Spleen (tissue), 13 donors: ENCODE measurements at places on chromosomes 11 and 22. TPM values are rescaled to one million over a fixed set of nuclear protein-coding genes. Genes with fewer than 3 reads are reported as not detected.
A peak's percentile ranks its signal among the peaks of the same experiment; 100 is the strongest.

The LYVE1 gene
- total RNA-seq: 272 TPM

The PES1 gene
- total RNA-seq: 47.6 TPM

The C11orf21 gene
- 17.3 TPM for total RNA-seq

- H3K27ac ChIP-seq: no peak overlapping the region
- H3K27me3 ChIP-seq: no peaks in the 10 kb centered on the region
- H3K36me3 ChIP-seq: no peaks in the 10 kb centered on the region
- no peaks in the 10 kb centered on the region for H3K4me1 ChIP-seq
Measured at GRCh38 chr11:57399221-57399620, 8.8 kb upstream of the PRG2 start.

- no peak for DNase-seq
- H3K27ac ChIP-seq: no peak overlapping the region
- H3K27me3 ChIP-seq: no peaks in the 10 kb centered on the region
- H3K4me1 ChIP-seq: no peaks in the 10 kb centered on the region
- H3K36me3 ChIP-seq: no peaks in the 10 kb centered on the region
Measured at GRCh38 chr11:90493379-90493778, 270.5 kb upstream of the CHORDC1 start.

DNA sequence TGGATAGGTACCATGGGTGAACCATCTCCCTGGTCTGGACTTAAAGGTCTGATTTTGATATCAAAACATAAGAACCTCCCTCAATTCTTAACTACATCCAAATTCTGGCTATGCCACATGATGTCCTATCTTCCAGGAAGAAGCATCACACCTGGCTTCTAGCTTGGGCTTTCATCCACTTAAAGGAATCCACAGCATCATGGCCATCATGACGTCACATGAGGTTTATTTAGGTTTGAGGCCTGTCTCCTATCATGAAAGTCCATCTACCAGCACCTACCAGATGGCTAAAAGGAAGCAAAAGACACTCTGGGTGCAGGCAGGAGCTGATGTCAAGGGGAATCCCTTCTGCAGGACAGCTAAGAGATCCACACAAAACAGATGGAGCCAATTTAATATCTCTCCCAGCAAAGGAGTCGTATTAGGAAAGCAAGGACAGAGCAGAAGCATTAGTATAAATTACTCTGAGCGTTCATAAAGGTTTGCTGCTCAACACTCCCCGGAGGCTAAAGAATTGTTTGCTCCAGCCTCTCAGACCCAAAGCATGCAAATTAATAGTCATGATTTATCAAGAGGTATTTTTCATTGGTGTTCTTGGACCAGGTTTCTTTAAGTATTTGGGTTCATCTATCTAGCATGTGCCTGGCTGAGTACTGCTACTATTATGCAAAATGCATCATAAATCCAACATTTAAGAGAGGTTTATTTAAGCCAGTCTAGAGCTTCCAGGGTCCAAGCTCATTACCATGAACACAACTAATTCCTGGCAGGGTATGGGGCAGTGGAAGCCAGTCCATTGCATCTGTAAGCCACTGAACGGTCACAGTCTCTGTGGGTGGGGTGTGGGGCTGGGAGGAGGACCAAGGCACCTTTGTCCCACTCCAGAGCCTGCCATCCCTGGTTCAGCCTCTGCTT lies 47.2 kb downstream of the GALNT18 start:
- peaks cover 3% of the 10 kb centered on the region for H3K4me1 ChIP-seq
- DNase-seq: no peak
- no peak overlapping the region for H3K4me3 ChIP-seq
- H3K27me3 ChIP-seq: no peaks in the 10 kb centered on the region

DNA sequence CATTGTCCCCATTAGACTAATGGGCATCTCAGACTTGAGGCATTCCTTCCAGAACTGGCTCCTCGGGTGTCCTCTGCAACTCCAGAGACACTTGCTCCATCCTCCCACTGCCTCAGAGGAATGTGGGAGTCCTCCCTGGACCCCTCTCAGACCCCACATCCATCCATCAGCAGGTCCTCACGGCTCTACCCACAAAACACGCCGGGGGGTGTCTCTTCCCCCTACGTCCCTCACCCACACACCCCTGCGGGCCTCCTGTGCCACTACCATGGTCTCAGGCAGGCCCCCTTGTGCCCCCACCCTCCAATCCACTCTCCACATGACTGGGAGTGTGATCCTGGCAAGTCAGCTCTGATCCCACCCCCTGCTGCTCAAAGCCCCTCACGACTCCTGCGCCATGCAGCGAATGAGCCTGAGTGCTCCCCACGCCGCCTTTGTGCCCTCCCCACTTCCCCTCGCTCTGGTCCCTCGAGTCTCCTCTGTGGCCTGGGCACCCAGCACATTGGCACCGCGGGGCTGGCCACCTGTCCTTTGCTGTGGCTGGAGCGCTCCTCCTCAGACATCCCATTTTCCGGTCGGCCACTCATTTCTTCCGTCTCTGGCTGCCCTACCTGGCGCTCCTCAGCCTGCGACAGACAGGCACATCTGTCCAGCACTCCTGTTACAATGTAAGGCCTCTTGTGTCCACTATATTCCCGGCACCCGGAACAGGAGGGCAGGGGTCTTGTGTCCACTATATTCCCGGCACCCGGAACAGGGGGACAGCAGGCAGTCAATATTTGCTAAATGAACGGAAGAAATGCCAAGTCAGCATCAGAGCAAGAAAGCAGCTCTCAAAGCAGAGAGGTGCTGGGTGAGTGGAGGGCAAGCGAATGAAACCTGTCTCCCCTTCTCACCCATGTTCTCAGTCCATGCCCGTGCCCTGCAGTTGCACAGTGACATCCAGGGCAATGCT lies 14.2 kb upstream of the MOB2 start:
- H3K4me3 ChIP-seq: no peak overlapping the region
- H3K36me3 ChIP-seq: peaks cover 48% of the 10 kb centered on the region
- DNase-seq: peak; percentile 51
- no peak overlapping the region for H3K27ac ChIP-seq
- no peaks in the 10 kb centered on the region for H3K27me3 ChIP-seq
- peaks cover 25% of the 10 kb centered on the region for H3K4me1 ChIP-seq

DNA sequence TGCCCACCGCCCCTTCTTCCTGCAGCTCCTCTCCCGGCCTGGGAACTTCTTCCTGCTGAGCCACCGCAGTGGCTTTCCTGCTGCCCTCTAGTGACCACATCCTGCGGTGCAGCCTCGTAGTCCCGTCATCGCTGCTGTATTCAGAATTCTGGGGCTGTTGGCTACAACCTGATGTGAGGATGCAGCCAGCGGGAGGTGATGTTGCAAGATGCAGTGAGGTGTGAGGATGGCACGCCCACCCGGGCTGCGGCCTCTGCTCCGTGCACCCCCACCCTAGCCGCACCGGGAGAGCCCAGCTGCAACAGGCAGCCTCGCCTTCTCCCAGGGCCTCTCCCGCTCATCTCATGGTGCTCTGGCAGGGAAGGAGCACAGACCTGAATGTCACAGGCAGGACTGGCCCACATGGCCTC lies 10.1 kb downstream of the CHST1 start:
- no peak overlapping the region for H3K27ac ChIP-seq
- no peaks in the 10 kb centered on the region for H3K27me3 ChIP-seq
- peak; percentile 88 for DNase-seq
- H3K4me3 ChIP-seq: no peak overlapping the region
- H3K36me3 ChIP-seq: peaks cover 17% of the 10 kb centered on the region
- peaks cover 24% of the 10 kb centered on the region for H3K4me1 ChIP-seq
